ENCODE measurements at places on chromosomes 1 and 21.

DNA sequence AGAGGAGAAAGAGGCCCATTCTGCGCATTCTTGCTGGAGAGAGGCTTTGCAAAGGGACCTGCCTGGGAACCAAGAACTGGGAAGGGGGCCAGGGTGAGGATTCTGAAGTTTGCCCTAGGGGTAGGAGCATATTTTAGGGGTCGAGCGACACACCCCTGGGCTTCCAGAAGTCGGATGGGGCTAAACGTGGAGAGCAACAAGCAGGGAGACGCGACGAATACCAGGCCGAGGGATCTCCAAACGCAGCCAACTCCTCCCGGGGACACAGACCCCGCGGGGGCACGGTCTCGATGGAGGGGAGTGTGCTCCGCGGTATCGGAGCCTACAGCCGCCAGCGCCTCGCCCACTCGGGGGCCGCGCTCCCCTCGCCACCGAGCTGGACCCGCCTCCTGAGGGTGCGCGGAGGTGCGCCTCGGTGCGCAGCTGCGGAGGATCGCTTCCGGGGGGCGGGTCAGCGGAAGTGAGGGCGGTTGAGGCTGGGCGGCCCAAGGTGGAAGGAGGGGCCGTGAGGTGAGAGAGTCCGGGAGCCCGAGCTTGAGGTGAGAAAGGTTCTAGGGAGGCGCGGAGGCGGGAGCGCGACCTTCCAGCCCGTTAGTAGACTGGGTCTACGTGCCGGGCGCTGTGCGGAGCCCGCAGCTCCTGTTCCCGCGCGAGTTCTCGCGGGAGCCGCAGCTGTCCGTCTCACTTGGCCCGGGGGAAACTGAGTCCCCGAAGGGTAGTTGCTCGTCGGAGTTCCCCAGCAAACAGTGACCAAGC, at the start of gene MTFR1L:
Gene MTFR1L (plus strand): TSS at position 464 of the 756 bp plus-strand sequence. CDS start 3,151 bp downstream, outside the sequence.
- H3K4me1 ChIP-seq, result peaks cover 19% of the 10 kb centered on the region
- H3K27ac ChIP-seq, result peak within 1 kb of the TSS; percentile 89
- H3K36me3 ChIP-seq, result peaks cover 13% of the 10 kb centered on the region
- no peaks in the 10 kb centered on the region for H3K27me3 ChIP-seq
- DNase-seq, result no peak

- H3K36me3 ChIP-seq, result no peaks in the 10 kb centered on the region
- DNase-seq, result peak; percentile 57
- H3K4me1 ChIP-seq, result peaks cover 13% of the 10 kb centered on the region
- H3K27ac ChIP-seq, result peak overlapping the region; percentile 95
- no peaks in the 10 kb centered on the region for H3K27me3 ChIP-seq
- peak overlapping the region; percentile 85 for H3K4me3 ChIP-seq
Measured at GRCh38 chr1:211382714-211383480, 56.3 kb downstream of the TRAF5 start.

- peak overlapping the region; percentile 98 for H3K27ac ChIP-seq
- no peaks in the 10 kb centered on the region for H3K36me3 ChIP-seq
- peaks cover 47% of the 10 kb centered on the region for H3K4me1 ChIP-seq
- no peaks in the 10 kb centered on the region for H3K27me3 ChIP-seq
- H3K4me3 ChIP-seq, result no peak overlapping the region
Measured at GRCh38 chr1:198153103-198153502, 3.7 kb upstream of the NEK7 start.

DNA sequence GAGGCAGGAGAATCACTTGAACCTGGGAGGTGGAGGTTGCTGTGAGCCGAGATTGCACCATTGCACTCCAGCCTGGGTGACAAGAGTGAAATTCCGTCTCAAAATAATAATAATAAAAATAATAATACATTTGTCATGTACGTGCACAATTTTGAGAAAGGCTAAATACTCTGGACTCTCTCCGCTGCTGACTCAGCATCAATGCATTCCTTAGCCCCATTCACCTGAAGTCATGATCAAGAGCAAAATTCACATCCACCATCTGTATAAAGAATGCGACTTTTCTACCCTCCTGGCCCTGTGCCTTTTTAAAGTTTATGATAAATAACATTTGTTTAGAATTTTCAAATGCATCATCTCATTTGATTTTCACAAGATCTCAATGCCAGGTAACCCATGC, 35.5 kb upstream of the MAP1LC3C start:
- DNase-seq, result no peak
- H3K27me3 ChIP-seq, result no peaks in the 10 kb centered on the region
- no peaks in the 10 kb centered on the region for H3K36me3 ChIP-seq
- H3K4me1 ChIP-seq, result no peaks in the 10 kb centered on the region
- no peak overlapping the region for H3K4me3 ChIP-seq

GRCh38 chr1:67752306-67752705, 67.3 kb downstream of the GADD45A start:
- H3K27me3 ChIP-seq, result no peaks in the 10 kb centered on the region
- no peaks in the 10 kb centered on the region for H3K36me3 ChIP-seq
- H3K27ac ChIP-seq, result peak overlapping the region; percentile 97
- no peak for DNase-seq
- no peak overlapping the region for H3K4me3 ChIP-seq

- H3K27me3 ChIP-seq, result no peaks in the 10 kb centered on the region
- DNase-seq, result no peak
- H3K4me1 ChIP-seq, result no peaks in the 10 kb centered on the region
- no peak overlapping the region for H3K4me3 ChIP-seq
- H3K36me3 ChIP-seq, result no peaks in the 10 kb centered on the region
Measured at GRCh38 chr21:45630066-45630694, 13.3 kb upstream of the PCBP3 start.

All from thoracic aorta (tissue), 2 donors.